AG08395 (cell line): ENCODE measurements at places on chromosomes 16 and 17.

DNA sequence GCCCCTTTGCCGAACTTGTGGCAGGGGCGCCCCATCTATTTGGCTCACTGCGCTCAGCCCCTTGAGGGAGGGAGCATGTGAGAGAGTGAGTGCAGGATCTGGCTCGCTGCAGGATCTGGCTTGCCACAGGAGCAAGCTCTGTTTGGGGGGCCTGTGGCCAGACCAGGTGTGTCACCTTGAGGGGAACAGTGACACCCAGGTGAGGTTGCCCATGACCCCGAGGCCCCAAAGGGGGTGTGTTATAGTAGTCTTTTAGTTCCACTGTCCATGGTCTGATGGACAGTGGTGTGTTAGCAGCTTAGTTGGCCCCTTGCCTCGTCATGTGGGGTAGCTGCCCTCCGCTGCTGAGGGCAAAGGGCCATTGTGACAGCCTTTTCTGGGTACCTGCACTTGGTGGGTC is 41.6 kb downstream of the CCDC42 start:
- no peak for DNase-seq

DNA sequence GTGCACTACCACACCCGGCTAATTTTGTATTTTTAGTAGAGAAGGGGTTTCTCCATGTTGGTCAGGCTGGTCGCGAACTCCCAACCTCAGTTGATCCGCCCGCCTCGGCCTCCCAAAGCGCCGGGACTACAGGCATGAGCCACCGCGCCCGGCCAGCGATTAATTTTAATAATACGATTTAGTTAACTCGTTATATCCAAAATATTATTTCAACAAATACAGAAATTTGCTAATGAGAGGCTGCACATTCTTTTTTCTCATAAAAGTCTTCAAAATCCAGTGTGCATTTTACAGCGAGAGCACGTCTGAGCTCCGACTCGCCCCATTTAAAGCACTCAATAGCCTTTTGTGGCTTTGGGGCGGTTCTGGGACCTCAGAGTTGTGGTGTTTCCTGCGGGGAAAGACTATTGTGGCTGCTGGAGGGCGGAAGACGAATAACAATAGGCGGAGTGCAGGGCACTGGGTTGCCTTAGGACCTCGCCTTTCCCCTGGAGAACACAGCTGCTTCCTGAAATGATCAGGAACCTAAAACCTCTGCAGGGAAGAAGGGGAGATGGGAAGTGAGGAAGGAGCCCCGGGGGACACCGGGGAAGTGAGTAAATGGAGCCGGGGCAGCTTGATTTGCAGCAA is 2.9 kb upstream of the ZSCAN10 start:
- DNase-seq, result no peak

- DNase-seq, result no peak
Observed at GRCh38 chr17:80738020-80738808, 193.6 kb downstream of the RPTOR start.

DNA sequence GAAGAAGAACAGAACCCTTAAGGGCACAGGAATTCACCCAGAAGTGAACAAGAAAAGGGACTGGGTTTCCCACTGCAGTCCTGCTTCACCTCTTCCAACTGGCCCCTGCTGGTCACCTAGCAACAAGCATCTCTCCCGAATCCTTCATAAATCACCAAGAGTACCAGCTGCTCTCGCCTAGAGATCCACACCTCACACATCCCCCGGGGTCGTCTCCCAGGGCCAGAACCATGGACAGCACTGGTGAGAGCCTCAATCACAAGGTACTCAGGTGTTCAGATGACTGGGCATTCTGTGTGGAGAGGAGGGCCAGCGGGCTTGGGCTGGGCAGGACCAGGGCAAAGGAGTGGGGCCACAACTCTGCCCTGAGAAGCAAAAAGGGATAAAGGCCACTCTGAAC is 65.9 kb downstream of the CCT6B start:
- DNase-seq, result no peak

DNA sequence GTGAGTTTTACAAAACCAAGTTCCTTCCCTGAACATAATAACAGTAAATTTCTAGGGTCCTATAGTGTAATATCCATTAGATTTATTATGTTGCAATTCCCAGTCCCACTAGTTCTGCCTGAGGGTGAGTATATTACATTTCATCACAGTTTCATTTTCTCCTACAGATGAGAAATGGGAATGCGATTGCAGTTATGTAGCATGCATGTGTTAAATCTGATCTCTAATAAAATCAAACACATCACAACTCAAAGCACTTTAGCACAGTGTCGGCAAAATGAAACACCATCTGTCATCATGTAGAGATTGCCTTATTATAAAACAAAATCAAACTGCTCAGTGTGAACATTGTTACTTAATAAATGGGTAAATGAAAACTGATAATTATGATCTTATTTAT is 180.5 kb upstream of the TOX3 start:
- DNase-seq, result no peak

- no peak for DNase-seq
Observed at GRCh38 chr16:2331931-2332267, 8.6 kb downstream of the ABCA3 start.

GRCh38 chr17:41519501-41520224 is 973 bp upstream of the KRT15 start:
- no peak for DNase-seq
